ENCODE measurements at places on chromosomes 1 and 21.

GRCh38 chr1:238457610-238458009 lies 566.9 kb upstream of the ZP4 start:
- no peak for DNase-seq

DNA sequence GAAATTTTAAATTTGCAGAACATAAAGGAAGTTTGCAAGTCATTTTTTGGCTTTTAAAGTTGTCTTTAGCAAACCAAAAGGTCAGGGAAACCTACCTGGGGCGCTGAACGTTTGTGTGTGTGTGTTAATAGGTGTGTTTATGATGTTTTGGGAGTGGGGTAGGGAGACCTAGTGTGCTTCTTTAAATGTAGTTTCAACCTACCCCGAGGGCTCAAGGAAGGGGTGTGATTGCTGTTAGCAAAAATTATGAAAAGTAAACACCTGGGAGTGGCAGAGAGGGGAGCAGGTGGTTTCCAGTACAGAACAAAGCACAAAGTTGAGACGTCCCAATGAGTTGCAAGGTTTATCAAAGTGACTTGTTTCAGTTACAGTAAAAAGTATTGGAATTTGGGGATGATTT lies 58.7 kb upstream of the WDR26 start:
- no peak for DNase-seq

- no peak for DNase-seq
Measured at GRCh38 chr1:42807056-42807668, 9.8 kb upstream of the ERMAP start.

DNA sequence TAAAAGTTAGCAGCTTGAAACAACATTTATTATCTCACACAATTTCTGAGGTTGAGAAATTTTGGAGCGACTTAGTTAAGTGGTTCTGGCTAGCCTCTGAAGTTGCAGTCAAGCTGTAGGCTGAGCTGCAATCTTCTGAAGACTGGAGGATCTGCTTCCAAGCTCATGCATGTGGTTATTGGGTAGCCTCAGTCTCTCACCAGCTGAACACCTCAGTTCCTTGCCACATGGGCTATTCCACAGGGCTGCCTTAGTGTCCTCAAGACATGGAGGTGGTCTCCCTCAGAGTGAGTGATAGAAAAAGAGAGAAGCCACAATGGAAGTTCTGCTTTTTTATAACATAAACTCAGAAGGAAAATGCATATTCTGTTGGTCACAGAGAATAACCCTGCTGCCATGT lies 92.0 kb upstream of the CAMK1G start:
- no peak for DNase-seq

GRCh38 chr1:100462326-100463025 lies 75.5 kb upstream of the GPR88 start:
- no peak for DNase-seq

GRCh38 chr1:40978886-40979240 lies 633 bp upstream of the CTPS1 start:
- no peak for DNase-seq

DNA sequence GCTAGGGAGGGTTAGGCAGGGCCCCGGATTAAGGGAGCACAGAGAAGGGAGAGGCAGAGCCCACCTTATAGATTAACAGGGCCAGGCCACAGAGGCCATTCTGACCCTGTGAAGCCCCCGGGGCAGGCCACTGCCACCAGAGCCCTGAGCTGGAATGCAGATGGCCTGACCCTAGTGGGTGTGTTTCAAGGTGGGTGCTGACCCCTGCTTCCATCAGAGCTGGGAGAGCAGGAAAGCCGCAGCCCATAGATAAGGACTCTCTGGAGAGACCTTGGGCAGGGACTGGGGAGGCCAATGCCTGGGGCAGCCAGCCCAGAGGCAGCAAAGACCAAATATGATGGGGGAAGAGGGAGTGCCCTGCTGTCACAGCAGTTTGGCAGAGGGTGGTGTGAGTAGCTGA lies 35.9 kb downstream of the NCMAP start:
- no peak for DNase-seq
